K562 (cell line): ENCODE measurements at places on chromosomes 3 and 15. TPM values are rescaled to one million over a fixed set of nuclear protein-coding genes. Genes with fewer than 3 reads are reported as not detected.
A peak's percentile ranks its signal among the peaks of the same experiment; 100 is the strongest.

DNA sequence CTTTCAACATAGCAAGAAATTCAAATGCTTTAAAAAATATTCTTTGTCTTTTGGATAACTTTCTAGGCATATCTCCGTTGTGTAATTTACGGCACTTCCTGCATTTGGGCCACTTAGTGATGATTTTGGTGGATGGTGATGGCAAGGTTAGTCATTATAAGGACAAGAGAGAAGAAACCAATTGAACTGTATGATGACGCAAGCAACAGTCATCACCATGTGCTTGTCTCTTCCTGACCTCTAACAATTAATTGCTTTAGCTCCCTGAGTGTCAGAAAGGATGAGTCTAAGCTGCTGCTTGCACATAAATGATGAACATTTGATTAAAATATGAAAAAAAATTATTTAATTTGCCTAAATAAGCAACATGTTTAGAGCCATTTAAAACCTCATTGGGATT lies 11.3 kb upstream of the P2RY12 start:
- no peak for DNase-seq

- no peak for DNase-seq
Measured at GRCh38 chr3:76021376-76021775, 236.0 kb upstream of the ZNF717 start.

- DNase-seq = peak; percentile 20
Measured at GRCh38 chr3:87167628-87168456, 59.3 kb upstream of the CHMP2B start.

GRCh38 chr3:37736624-37737023 lies 125.1 kb upstream of the CTDSPL start:
- no peak for DNase-seq

DNA sequence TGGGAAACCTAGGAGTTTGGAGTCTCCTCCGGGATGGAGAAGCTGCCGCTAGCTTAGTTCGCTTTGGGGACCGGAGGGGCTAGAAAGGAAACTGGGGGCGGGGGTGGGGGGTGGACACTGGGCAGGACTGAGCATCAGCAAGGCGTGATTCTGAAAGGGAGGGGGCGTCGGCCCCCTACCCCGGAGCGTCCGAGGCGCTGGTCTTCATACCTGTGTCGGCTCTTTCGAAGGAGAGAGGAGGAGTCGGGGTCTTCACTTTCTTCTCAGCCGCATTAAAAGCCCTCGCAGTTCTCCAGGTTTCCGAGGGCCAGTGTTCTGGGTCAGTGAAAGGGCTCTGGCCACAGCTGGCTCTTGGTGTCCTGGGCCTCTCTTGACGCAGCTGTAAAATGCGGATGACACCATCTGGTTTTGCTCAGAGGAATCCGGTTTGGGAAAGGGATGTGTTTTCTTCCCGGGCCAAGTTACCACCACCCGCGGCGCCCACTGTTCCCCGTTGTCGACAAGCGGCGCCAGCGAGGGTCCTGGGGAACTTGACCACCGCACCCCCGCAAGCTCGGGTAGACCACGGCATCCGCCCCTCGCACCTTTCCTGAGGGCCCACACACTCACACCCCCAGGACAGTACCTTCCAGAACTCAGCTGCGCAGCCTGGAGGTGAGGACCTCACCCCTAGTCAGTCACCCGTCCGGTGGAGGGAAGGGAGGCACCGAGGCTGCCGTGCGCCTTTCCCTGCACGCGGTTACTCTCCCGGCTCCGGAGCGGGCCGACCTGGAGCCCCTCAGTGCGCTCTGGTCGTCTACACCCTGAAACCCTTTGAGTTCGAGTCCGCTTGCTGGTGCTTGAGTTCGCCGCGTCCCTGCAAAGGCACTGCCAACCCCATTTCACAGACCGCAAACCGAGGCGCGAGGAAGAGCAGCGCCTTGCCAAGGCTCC lies 660 bp downstream of the CCK start:
- no peak for DNase-seq

DNA sequence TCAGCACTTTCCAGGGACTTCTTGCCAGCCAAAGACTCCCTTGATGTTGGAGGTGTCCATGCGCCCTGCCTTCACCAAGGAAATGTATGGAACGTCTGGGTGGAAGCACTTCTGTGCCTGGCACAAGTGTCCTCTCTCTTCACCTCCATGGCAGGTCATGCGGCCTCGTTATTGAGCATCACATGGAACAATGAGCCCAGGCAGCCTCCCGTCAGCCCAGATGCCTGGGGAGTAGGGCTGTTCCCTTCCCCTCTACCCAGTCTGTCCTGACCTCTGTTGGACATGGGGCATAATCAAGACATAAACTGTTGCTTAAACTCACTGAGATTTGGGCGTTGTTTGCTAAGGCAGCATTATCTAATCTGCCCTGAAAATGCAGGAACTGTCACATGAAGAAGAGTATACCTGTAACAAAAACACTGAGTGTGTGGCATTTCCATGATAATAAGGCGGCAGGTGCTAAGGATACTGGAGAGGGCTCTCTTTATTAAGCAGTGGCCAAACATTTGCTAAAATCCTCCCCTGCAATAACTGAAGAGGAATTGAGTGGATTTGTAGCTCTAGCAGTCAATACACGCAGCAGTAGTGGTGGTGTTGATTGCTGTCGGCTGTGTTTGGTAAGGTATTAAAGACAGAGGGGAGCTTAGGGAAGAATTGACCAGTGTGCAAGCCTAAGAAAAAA lies 338.2 kb upstream of the ATP10A start:
- no peak for DNase-seq

GRCh38 chr3:128380719-128381118 lies 86.0 kb downstream of the DNAJB8 start:
- DNase-seq = peak; percentile 22

Gene ARHGAP31
- total RNA-seq = 0.13 and 0.38 TPM in 2 replicates

- DNase-seq = peak; percentile 73
Measured at GRCh38 chr15:78195735-78196201, 38.6 kb downstream of the ACSBG1 start.

- DNase-seq = no peak
Measured at GRCh38 chr15:99921101-99921500, 187.9 kb upstream of the LYSMD4 start.

- DNase-seq = no peak
Measured at GRCh38 chr3:147419781-147420224, 10.6 kb downstream of the ZIC1 start.

DNA sequence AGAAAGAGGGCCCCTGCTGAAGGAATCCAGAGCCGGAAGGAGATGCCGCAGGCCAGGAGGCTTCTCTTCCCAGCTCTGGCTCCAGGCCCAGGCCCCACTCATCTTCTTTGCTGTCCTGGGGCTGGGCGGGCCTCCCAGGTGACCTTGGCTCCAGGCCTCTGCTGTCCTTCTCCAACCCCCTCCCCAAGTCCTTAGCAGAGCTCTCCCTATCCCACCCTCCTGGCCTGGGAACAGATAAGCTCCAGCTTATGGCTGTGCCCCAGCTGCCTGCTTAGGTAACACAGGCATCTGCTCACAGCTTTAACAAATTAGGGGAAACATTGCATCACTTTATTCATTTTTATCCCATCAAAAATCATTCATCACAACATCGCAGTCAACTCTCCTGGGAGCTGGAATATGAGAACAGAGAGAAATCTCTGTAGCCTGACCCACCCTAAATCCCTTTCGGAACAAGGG lies 86.9 kb downstream of the SEMA5B start:
- DNase-seq = no peak

GRCh38 chr15:62681939-62682896 lies 360.3 kb upstream of the TPM1 start:
- DNase-seq = no peak

DNA sequence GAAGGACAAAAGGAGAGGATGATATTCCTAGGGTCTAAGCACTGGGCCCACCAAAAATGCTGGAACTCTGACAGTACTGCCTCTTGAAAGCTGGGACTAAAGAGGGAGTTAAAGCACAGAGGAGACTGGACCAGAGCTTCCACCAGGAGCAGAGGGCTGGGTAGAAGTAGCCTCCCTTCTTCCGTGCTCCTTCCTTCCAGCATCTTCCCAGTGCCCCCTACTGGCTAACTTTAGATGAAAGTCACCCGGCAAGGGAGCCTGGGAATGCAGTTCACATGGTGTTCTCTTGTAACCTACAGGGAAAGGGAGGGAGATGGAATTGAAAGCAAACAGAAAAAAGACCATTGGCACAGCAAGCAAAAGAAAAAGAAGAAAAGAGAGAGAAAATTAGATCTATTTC lies 106.1 kb upstream of the COL8A1 start:
- DNase-seq = peak; percentile 37

DNA sequence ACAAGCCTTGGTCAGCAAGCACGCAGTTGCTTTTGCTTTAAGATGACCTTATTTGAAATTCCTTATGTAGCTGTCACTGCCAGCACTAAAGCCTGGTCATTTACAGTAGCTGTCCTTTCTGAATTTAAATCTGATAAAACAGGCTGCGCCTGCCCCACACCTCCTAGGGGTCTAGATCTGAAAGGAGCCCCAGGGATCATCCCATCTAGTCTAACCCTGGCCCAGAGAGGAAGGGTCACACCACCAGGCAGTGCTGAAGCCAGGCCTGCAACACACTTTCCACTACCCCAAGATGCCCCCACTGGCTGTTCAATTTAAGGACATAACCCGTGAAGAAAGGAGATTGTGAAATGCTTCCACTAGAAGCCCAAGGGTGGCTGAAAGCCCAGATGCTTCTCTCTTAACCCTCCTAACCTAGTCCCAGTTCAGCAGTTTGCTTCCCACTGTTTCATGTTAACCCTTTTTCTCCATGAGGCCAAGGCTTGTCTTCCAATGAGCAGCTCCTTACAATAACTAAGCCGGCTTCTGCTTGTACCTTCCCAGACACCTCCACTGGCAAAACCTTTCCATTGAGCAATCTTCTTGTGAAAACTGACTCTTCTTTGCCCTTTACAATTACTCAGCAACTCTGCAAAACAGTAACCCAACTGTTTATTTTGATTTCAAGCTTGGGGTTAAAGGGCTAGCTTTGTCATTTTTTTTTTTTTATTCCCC lies 198.9 kb upstream of the LPP start:
- no peak for DNase-seq

DNA sequence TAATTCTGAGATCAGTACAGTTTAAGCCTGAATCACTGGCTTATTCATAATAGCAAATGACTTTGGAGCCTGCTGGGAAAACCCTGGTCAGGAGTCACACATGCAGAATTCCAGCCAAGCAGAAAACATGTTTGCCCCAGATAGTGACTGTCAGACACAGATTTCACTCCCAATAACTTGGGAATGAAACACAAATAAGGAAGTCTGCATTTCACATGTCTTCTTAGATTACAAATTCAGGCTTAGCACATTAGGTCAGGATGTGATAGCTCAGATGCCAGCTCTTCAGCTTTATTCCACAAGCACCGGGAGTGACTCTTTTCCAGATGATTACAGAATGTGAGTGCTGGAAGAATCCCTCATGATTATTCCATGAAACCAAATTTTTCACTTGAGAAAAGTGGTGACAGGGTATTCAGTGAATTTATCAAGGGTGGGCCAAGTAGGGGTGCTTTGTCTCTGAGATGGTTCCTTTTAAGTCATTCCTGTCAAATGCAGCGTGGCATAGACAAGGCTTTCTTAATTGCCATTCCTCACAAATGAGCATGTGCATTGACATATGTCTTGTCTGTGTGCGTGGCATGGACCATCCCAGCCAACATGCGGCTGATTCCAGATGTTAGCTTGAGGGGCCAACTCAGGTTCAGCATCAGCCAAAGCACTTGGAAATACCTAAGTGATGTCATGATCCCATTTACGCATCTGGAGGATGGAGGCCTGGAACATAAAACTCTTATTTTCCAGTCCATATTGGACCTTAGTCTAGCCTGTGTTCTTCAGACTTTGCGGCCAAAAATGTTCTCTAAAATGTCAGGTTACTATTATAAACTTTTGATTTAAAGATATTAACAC lies 191.0 kb downstream of the EPHB1 start:
- DNase-seq = no peak

DNA sequence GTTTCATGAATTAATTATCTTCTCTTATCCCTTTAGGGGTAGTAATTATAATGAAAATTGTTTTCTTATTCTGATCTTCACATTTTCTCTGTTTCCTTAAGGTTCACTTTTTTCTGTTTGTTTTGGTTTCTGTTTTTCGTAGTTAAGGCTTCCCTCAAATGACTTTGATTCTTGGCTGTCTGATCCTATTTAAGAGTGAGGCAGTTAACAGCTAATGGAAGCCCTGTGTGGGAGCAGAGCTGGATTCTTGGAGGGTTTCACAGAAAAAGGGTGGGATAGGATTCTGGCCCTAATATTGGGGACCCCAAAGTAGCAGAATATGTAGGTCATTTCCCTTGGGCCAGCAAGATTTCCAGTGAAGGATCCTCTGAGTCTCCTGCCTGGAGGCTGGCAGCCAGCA lies 6.8 kb upstream of the AMOTL2 start:
- DNase-seq = no peak

Gene CELSR3
- 1.6 and 2.1 TPM in 2 replicates for total RNA-seq

Gene MEX3B
- total RNA-seq = 12.0 and 12.8 TPM in 2 replicates

GRCh38 chr3:151009981-151010380 lies 37.5 kb upstream of the CLRN1 start:
- DNase-seq = no peak

GRCh38 chr3:195224156-195224979 lies 46.6 kb downstream of the XXYLT1 start:
- DNase-seq = no peak

- DNase-seq = no peak
Measured at GRCh38 chr3:49882166-49882565, 12.5 kb upstream of the CAMKV start.

- DNase-seq = no peak
Measured at GRCh38 chr3:6709178-6709577, 151.7 kb upstream of the GRM7 start.

DNA sequence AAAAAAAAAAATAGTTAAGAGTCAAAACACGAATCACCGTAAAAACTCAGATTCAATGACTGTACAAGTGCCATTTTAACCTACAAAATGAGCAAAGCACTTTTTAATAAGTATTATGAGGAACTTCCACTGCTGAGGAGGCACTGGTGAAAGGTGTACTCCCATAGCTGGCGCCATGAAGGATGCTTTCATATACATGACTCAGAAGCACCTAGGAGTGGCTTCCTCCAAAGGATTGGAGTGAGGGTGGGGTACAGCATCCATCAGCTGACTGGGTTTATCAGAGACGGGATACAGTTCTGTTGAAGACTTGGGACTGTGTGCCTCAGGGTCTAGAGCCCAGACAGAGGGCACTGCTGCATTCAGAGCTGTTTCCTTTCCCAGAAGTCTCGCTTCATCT lies 60.9 kb upstream of the MEX3B start:
- no peak for DNase-seq

Gene TOMM70
- 54.9 and 55.1 TPM in 2 replicates for total RNA-seq

- no peak for DNase-seq
Measured at GRCh38 chr3:14177580-14178246, 688 bp downstream of the XPC start.

Gene NPAP1
- total RNA-seq = not detected in 2 replicates

- no peak for DNase-seq
Measured at GRCh38 chr15:78120523-78120922, 10.7 kb downstream of the CIB2 start.

DNA sequence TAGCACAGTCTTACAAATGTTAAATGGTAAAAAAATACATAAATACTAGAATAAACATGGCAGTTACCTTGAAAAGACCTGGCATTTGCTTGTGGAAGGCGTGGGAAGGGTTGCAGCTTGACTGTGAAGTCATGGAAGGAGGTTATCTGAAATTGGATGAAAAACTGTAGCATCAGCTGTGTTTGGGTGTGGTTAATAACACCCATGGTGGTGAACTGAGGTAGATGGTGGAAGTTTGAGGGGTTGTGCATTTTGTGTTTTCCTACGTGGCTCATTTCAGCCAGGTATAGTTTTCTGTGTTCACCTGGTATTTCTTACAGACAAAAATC lies 46.5 kb downstream of the PSMD6 start:
- DNase-seq = no peak

Gene MESD
- total RNA-seq = 23.9 and 24.1 TPM in 2 replicates

- DNase-seq = no peak
Measured at GRCh38 chr3:62605413-62606068, 232.2 kb upstream of the FEZF2 start.

Gene PLSCR2
- 0.18 and 0.40 TPM in 2 replicates for total RNA-seq
